ENCODE measurements at places on chromosomes 5 and 9. TPM values are rescaled to one million over a fixed set of nuclear protein-coding genes. Genes with fewer than 3 reads are reported as not detected.

PCDHB12 gene
- total RNA-seq, result 8.4 TPM

PCDHGB4 gene
- 13.2 TPM for total RNA-seq

SLC25A2 gene
- 0.62 TPM for total RNA-seq

DNA sequence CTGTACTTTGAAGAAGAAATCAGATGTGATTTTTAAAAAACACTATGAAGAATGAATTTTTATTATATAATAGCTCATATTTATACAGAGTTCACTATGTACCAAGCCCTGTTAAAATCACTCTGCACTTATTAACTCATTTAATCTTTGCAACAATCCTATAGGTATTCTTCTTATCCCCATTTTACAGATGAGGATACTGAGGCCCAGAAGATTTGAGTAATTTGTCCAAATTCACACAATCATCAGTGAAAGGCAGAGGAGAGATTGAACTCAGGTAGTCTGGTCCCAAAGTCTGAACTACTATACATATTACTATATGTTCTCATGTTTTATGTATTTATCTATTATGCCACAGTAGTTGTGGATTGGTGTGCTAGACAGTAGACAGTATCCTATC lies 16.1 kb downstream of the PLAC8L1 start:
- no peaks in the 10 kb centered on the region for H3K36me3 ChIP-seq
- no peak overlapping the region for H3K27ac ChIP-seq
- no peaks in the 10 kb centered on the region for H3K27me3 ChIP-seq
- DNase-seq, result no peak
- no peak overlapping the region for H3K4me3 ChIP-seq

DNA sequence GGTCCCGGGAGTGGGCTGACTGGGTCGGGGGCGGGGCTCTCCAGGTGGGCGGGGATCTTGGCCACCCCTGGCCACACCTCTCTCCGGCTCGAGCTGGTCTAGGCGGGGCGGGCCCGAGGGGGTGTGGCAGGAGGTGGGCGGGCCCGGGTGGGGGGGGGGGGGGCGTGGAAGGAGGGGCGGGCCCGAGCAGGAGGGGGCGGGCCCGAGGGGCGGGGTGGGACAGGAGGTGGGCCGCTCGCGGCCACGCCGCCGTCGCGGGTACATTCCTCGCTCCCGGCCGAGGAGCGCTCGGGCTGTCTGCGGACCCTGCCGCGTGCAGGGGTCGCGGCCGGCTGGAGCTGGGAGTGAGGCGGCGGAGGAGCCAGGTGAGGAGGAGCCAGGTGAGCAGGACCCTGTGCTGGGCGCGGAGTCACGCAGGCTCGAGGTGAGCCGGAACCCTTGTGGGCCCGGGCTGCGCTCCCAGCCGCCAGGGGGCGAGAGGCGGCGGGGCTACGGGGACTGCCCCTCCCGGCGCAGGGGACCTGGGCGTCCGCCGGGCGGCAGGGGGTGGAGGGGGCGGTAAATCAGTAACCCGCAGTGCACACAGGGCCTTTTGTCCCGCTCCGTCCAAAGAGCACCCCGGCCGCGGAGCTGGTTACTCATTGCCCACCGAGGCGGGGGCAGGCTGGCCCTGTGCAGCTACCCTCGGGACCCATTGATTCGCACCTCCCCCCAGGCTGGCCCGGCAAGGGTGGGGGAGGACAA lies at the start of gene FGFR4:
FGFR4 (plus strand) TSS at position 262 of the 744 bp plus-strand sequence. CDS start 2,688 bp downstream, outside the sequence.
- H3K4me1 ChIP-seq, result peaks cover 33% of the 10 kb centered on the region
- no peak within 1 kb of the TSS for H3K27ac ChIP-seq
- peaks cover 25% of the 10 kb centered on the region for H3K27me3 ChIP-seq
- DNase-seq, result peak; percentile 74
- H3K36me3 ChIP-seq, result no peaks in the 10 kb centered on the region

DNA sequence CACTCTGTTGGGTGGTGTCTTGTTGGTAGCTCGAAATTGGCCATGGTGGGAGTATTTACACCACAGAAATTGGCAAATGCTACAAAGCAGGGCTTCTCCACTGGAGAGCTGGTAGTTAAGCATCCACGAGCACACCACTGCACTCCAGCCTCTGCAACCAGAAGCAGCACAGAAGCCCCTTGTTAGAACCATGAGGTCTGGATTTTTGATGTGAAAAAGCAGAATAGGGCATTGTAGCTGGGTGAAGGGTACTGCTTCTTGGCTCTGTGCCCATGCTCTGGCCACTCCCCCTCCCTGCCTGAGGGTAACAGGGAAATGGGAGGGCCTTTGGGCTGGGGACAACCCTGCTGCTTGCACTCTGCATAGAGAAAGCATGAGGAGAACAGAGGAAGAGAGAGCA lies 81.2 kb upstream of the UBTD2 start:
- H3K36me3 ChIP-seq, result peaks cover 38% of the 10 kb centered on the region
- H3K4me1 ChIP-seq, result peaks cover 2% of the 10 kb centered on the region
- H3K27me3 ChIP-seq, result peaks cover 6% of the 10 kb centered on the region
- H3K4me3 ChIP-seq, result no peak overlapping the region
